ENCODE measurements at places on chromosomes 2 and 18.

GRCh38 chr2:191151331-191151730, 537 bp upstream of the STAT4 start:
- DNase-seq, result no peak

DNA sequence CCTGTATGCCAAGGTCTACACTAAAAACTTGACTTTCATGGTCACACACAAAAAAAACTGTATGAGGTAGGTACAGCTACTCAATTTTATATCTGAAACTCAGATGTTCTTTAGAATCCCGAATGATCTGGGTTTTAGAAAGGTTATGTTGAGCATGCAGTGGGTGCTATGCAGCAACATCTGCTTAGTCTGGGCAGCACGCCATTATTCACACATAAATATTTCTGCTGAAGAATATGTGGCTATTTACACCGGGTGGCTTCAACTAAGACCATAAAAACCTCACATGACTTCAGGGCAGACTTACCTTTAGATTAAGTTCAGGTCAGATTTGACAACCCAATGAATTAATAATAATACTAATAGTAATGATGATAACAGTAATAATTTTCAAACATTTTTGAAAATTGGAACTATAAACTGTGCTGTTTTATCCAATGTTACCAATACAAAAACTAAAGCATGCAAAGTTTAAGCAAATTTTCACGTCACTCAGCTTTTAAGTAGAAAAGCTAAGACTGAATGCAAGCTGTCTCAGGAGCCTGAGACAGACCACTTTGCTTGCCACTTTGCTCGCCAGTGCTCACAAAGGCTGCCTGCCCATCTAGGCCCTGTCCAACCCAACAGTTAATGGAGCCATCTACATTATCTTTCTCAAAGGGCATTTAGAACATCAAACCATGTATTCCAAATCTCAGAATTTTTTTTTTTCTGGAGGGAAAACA, 292.0 kb downstream of the CNTNAP5 start:
- DNase-seq, result no peak

GRCh38 chr2:104915107-104915793, 61.3 kb downstream of the POU3F3 start:
- DNase-seq, result no peak

DNA sequence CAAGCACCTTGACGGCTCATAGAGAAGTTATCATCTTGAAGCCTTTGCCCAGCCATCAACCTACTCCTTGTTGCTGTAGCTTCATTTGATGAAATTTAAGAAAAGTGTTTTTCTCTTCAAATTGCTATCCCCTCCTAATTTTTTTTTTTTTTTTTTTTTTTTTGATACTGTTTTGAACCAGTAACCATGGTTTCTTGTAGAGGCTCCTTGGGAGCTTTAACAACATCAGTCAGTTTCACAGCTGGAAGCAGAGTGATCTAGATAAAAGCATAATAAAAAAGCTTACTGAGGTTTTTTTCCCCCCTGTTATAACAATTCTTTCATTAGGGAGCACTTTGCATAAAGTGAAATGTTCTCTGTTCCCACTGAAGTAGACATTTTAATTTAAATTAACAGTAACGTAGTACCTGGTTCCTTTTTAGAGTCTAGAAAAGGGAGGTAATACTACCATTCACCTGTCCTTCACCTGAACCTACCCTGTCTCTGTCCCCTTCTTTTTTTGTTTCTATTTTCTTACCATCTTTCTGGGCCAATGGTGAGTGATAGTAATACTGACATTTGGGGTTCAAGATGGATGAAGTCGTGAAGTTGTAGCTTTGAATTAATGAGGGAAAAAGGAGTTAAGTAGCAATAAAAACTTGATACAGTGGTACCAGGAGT, 101.5 kb downstream of the NCOA1 start:
- DNase-seq, result no peak

DNA sequence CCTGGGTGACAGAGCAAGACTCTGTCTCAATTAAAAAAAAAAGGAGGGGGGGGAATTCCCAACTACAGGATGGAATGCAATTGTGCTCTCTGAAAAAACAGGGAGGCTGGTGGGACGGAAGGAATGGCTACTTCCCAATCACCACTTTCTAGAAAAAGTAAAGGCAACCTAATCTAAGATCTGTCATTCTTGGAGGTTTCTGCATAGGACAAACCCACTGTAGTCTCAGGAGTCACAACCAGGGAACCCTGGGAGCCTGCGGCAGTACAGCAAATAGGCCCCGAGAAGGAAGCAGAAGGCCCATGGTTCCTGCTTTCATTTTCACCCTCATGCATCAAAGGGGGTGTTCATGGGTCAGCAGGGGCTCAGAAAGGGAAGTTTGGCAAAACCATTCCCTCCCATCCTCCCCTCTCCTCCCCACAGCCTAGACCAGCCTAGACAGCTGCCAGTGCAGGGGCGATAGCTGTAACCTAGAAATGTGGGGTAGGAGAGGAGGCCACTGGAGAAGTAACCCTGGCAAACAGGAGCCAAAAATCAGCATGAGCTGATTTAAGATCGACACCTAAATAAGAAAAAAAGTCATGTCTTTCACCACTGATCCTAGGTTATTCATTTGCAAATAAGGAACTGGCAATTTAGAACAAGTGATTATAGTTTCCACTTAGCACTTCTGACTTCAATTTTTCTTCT, 48.0 kb downstream of the TRABD2A start:
- no peak for DNase-seq

DNA sequence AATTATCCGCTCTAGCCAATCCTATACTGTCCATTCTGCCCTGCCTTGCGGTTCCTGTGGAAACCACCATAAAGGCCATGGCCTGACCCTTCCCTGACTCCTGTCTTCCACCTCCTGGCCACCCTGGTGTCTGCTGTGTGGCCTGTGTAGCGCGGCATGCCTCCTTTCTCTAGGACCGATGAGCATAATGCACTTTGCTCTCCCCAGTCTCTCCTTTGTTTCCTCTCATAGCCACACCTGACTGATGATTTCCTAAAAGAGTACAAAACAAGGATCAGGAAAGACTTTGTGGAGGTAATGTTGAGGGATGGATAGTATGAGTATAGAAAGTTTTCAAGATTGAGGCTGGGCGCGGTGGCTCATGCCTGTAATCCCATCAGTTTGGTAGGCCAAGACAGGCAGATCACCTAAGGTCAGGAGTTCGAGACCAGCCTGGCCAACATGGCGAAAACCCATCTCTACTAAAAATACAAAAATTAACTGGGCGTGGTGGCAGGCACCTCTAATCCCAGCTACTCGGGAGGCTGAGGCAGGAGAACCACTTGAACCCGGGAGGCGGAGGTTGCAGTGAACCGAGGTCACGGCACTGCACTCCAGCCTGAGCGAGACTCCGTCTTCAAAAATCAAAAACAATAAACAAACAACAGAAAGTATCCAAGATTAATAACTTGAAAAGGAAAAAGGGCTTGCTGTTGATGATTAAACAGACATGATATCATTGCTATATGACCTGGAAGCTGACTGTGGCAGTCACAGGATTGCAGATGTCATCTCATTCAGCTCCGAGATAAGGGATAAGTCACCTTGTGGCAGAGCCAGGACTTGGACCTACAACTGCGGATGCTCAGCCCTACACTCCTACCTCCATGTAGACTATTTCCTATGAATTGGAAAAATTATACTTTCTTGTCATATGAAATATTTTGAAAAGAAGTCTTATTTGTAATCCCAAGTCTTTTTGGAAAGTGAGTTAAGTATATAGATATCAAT, 16.6 kb downstream of the SOWAHC start:
- DNase-seq, result no peak

GRCh38 chr2:128978212-128978611, 659.5 kb upstream of the HS6ST1 start:
- DNase-seq, result no peak

- no peak for DNase-seq
Measured at GRCh38 chr2:190911813-190912212, 31.2 kb downstream of the GLS start.

DNA sequence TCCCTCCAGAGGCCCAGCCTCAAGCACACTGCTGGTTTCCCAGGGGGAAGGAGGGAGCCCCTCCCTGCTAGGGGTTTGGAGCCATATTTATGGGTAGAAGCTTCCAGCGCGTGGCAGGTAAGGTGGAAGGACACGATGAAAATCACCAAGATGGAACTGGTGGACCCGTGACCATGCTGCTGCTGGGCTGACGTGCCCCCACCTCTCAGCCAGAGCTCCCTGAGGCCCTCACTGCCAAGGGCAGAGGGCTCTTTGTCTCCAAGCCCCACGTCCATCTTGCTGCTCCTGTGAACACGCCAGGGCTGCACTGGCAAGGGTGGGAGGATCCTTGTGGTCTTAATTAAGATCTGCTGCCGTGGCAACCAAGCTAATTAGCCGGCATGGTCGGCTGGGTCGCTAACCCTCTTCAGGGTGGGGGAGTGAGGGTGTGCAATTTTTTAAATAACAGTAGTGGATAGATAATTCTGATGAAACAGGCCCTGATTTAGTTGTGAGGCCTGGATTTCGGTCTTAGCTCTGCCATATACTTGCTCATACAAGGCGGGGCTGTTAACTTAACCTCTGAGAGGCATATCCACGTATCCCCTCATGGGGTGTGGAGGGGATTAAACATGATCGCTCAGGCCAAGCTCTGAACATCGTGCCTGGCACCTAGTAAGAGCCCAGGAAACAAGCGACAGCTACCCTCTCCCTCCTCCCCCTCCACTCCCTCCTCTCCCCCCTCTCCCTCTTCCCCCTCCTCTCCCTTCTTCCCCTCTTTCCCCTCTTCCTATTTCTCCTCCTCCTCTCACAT, 232.8 kb downstream of the CELF4 start:
- no peak for DNase-seq

DNA sequence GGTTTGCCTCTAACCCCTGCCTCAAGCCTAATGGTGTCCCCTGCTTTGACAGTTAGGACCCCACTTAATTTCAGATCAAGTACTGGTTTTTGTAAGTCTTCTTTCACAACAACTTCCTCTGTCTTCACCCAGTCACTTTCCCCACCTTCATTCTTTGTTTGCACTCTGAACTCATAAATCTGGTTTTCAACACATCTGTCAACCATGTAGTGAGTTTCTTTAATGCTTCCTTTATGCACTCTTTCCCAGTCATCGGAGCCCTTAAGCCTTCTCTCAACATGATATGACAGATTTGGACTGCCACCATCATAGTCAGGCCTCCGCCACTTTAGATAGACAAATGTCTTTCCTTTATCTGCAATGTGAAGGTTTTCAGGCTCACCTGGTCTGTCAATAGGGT, 109.1 kb downstream of the PLEKHA3 start:
- no peak for DNase-seq

DNA sequence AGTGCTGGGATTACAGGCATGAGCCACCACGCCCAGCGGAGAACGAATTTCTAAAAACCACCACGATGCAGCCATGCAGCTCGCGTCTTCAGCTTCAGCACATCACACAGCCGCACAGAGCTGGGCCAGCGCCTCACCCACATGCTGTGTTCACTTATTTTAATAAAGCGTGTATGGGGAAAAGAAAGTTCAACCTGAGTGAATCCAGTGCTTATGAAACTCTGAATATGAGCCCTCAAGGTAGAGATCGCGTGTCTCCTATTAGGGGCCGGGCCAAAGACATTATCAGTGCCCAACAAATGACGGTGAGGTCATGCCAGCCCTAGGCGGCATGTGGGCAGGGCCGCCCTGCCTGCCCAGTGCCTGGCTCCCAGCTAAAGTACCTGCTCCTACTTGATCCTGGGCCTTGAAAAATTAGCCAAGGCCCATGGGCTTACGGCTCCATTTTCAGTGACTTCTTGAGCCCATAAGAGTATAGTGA, 44.3 kb downstream of the SPRED2 start:
- DNase-seq, result no peak

- no peak for DNase-seq
Measured at GRCh38 chr2:155842103-155842502, 490.4 kb downstream of the NR4A2 start.

DNA sequence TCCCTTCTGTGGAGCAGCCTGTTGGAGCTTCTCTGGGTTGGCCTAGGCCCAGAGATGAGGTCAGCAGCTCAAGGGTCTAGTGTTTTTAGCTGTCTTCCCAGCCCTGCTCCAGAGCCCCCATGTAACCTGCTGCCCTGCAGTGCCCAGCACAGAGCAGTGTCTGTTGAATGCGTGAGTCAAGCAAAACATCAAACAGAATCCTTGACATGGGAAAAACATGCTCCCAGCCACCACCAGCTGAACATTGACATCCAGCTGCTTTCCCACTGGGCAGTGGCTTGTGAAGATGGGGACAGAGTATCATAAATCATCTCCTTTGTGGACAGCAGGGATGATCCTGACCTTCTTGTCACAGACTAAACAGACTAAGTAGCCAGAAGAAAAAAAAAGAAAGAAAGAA, 22.6 kb downstream of the IMPA2 start:
- DNase-seq, result no peak

- DNase-seq, result no peak
Measured at GRCh38 chr2:137928547-137929518, 35.4 kb upstream of the HNMT start.

GRCh38 chr2:148914463-148914862, 39.4 kb downstream of the KIF5C start:
- peak; percentile 42 for DNase-seq

GRCh38 chr2:240224676-240225075, 84.2 kb upstream of the OTOS start:
- no peak for DNase-seq

- DNase-seq, result no peak
Measured at GRCh38 chr2:176999301-176999700, 213.3 kb upstream of the HNRNPA3 start.

GRCh38 chr2:137700681-137701080, 263.6 kb upstream of the HNMT start:
- DNase-seq, result no peak

- DNase-seq, result no peak
Measured at GRCh38 chr18:37553633-37554398, 11.8 kb downstream of the CELF4 start.

DNA sequence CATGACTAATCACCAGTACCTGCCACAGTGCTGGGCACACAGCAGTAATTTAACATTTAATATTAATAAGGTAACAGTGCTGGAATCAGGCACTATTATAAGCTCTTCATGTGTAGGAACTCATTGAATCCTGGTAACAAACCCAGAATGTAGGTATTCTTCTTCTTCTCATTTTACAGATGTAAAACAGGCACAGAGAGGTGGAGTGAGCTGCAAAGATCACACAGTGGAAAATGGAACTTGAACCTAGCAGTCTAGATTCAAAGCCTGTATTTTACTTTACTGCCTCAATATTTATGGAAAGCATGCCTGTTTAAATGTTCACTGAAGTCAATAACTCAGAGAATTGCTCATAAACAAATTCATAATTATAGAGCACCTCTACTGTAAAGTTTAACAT, 3.7 kb upstream of the VAPA start:
- DNase-seq, result no peak

- no peak for DNase-seq
Measured at GRCh38 chr2:68157002-68157401, 686 bp upstream of the PNO1 start.

DNA sequence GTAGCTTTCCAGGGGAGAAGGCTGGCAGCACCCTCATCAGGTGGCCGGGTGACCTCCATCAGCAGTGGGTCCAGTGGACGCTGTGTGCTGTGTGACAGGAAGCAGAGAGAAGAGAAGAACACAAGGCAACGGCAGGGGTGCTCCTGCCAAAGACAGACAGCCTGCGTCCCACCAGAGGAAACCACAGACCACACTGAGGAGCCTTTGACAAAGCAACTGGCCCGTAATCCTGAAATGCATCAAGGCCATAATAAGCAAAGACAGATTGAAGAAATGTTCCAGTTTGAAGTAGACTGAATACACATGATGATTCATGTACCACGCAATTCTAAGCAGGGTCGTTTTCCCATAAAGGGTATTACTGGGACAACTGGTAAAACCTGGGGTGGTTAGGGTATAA, 172.4 kb downstream of the FBXO15 start:
- no peak for DNase-seq

Measured in NCI-H2107 (cell line).